ENCODE measurements at places on chromosomes 7 and 10. TPM values are rescaled to one million over a fixed set of nuclear protein-coding genes. Genes with fewer than 3 reads are reported as not detected.

DNA sequence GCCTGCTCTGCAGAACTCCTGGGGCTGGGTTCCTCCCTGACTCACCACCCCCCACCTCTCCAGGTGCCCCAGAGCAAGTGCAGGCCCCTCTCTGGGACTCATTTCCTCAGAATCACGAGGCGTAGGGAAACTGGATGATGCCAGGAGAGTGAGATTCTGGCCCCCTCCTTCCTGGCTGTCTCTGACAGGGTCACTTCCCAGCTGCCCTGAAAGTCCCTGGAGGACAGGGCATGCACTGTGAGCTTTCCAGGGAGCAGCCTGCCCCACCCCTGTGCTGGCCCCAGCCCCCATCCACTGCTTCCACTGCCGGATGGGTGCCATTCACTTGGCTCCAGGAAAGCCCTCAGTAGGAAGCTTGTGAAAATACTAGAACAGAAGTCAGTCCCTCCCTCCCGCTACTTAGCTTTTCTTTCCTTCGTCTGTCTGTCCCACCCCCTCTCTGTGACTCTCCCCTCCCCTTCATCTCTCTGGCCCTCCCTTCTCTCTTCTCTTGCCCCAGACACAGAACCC lies 10.4 kb downstream of the TACR2 start:
- DNase-seq: no peak

GRCh38 chr7:42491106-42491505 lies 254.1 kb upstream of the GLI3 start:
- DNase-seq: no peak

GRCh38 chr10:49602380-49603023 lies 7.6 kb upstream of the SLC18A3 start:
- peak; percentile 37 for DNase-seq

GRCh38 chr7:80768756-80769155 lies 130.3 kb downstream of the CD36 start:
- DNase-seq: no peak

GRCh38 chr7:31284106-31284505 lies 56.4 kb downstream of the NEUROD6 start:
- no peak for DNase-seq

GRCh38 chr10:66625709-66626590 lies 299.9 kb upstream of the LRRTM3 start:
- no peak for DNase-seq

- no peak for DNase-seq
These were observed 31.0 kb upstream of the ELFN1 start for GRCh38 chr7:1639071-1639470.

GRCh38 chr7:152848026-152848425 lies 88.5 kb downstream of the ACTR3B start:
- no peak for DNase-seq

- no peak for DNase-seq
These were observed 31.7 kb downstream of the GPR22 start for GRCh38 chr7:107501593-107501992.

DNA sequence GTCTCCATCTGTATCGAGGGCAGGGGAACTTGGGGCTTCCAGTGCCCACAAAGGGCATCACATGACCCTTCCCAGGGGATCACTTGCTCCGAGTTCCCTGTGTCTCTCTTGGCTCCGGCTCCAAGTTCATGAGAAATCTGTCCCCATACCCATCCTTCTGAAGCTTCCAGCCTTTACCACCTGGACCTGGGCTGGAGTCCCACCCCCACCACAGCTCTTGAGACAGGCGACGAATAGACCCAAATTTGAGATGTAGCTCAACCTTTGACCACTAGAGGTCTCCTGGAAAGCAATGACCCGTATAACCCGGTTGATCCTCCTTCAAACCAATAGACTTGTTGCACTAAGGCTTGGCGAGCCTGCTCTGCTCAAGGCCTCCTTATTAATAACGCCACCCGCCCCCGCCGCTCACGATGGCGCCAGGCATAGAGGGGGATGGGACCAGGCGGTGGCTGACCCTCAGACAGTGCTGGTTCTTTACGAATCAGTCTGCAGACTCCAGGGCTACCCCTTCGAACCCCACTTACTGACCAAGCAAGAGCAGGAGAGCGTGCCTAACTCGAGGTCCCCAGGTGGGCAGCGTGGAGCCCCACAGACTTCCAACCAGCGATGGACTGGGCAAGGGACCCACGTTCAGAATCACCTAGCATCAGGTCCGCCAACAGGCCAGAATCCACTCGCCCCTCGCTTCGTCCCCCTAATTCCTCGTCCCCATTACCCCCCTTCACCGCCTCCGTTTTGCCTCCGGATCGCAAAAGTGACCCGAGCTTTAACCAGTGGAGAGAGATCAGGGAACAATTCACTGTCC lies 4.4 kb upstream of the ARID5B start:
- DNase-seq: no peak

GRCh38 chr10:10914144-10914543 lies 103.5 kb upstream of the CELF2 start:
- no peak for DNase-seq

GRCh38 chr7:64643566-64643965 lies 22.4 kb upstream of the ZNF107 start:
- no peak for DNase-seq

DNA sequence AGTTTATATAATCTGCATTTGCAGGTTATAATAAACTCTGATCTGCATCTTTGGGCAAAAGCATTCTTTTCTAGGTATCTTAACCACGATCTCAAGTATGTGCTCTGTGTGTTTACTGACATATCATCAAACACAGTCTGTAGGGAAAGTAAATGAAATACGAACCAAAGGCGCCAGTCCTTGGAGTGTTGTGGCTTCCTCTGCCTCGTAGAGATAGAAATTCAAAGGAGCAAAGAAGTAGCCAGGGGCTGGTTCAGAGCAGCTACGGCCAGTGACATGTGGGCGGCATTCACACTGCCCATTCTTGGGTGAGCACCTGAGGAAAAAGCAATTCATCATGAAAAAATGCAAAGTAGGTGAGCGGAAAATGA lies 38.7 kb downstream of the LAMB4 start:
- no peak for DNase-seq

DNA sequence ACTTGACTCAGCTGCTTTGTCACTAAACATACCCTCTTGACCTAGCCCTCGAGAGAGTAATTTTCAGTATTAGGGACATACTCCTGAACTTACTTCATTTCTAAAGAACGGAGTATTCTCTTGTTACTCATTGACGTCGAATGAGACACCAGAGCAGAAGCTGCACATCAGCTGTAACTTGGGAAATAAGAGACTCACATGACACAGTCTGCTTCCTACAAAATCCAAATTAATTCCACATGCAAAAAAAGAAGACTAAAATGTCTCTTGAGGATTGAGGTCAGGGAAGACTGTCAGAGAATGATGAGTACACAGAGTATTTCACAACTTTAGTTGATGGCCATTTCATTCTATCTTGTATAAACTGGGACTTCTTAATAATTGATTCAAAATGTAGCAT lies 114.7 kb upstream of the EGFR start:
- no peak for DNase-seq

GRCh38 chr10:91799612-91799975 lies 1.4 kb downstream of the TNKS2 start:
- no peak for DNase-seq

GRCh38 chr10:80163741-80164341 lies 31.3 kb downstream of the PLAC9 start:
- DNase-seq: no peak

DNA sequence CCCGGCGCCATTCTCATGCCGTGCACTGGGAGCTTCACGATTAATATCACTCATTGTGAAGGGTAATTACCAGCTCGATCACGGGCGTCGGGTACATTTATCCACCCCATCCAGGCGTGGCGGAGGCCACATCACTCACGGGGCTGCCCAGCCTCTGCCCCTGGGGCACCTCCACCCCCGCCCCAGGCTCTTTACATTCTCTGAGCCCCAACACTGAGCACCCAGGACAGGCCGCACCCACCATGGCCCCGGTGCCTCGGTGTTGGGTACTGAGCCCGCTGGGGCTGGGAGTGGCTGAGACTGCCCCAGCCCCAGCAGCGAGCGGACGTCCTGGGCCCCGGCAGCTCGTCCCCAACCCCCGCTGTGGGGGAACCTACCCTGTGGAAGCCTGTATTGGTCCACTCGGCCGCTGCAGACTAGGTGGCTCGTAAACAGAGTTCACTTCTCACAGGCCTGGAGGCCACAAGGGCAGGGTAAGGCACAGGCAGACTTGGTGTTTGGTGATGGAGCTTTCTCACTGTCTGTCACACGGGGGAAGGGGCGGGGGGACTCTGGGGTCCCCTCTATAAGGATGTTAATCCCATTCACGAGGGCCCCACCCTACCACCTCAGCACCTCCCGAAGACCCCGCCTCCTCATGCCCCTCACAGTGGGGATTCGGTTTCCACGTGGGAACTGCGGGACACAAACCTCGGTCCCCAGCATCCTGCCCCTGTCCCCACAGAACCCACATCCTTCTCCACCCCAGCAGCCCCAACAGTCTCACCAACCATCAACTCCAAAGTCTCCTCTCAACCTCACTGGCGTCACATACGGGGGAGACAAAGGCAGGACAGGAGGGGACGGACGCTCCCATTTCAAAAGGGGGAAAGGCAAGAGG lies 184.1 kb downstream of the ELFN1 start:
- peak; percentile 85 for DNase-seq

- DNase-seq: no peak
These were observed 79.9 kb upstream of the AGR3 start for GRCh38 chr7:16961641-16962040.

GRCh38 chr10:124693801-124694416 lies 50.3 kb downstream of the FAM53B start:
- DNase-seq: no peak

GRCh38 chr7:17168416-17168815 lies 130.0 kb upstream of the AHR start:
- DNase-seq: no peak

DNA sequence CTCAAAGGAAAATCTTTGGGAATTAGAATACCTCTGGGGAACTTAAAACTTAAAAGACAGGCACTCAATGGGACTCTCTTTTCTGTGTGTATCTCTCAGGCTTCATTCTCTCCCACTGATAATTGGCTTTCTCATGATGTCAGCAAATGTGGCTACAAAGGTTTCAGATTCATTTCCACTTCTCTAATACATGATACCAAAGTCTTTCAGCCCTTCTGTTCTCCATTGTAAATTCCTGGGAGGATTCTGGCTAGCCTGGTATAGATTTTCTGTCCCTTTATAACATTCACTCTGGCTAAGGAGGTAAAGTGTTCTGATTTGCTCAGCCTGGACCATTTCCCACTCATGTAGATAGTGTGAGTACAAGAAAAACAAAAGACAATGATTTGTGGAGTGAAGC lies 606.2 kb downstream of the PCDH15 start:
- no peak for DNase-seq

NRP1 gene
- 249 TPM for total RNA-seq

SPDYE1 gene
- not detected for total RNA-seq

MDFIC gene
- 125 TPM for total RNA-seq

PLEKHA8 gene
- 13.7 TPM for total RNA-seq

TUBAL3 gene
- total RNA-seq: not detected

ARHGEF35 gene
- total RNA-seq: 7.2 TPM

HABP2 gene
- total RNA-seq: not detected

SFRP4 gene
- total RNA-seq: 64.3 TPM

CISD1 gene
- 23.2 TPM for total RNA-seq

PPIA gene
- total RNA-seq: 1,211 TPM

AIMP2 gene
- 36.8 TPM for total RNA-seq

CH25H gene
- 4.8 TPM for total RNA-seq

VSTM4 gene
- total RNA-seq: 41.7 TPM

CPEB3 gene
- total RNA-seq: 4.2 TPM
